ENCODE measurements at places on chromosomes 1 and 21.

- no peak for DNase-seq
Observed at GRCh38 chr1:211630236-211631081, 45.0 kb downstream of the NEK2 start.

GRCh38 chr1:20229171-20229570 is 42.9 kb upstream of the PLA2G2C start:
- DNase-seq, result no peak

GRCh38 chr1:205396967-205397616 is 24.8 kb downstream of the LEMD1 start:
- DNase-seq, result peak; percentile 25

- no peak for DNase-seq
Observed at GRCh38 chr21:34897828-34898227, 151.3 kb downstream of the RUNX1 start.

DNA sequence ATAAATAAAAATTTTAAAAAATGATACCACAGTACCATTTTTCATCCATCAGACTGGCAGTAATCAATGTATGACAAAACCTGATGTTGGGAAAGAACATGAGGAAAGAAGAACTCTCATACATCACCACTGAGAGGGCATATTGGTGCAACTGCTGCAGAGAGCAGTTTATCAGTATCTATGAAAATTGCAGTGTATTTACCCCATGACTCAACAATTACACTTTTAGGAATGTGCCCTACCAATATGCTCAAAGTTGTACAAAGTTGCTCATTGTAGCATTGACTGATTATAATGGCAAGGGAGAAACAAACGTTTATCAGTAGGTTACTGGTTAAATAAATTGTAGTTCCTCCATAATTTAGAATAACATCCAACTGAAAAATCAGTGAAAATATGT is 36.7 kb downstream of the CATSPERE start:
- no peak for DNase-seq

- no peak for DNase-seq
Observed at GRCh38 chr1:160048335-160048734, 16.5 kb upstream of the PIGM start.

GRCh38 chr1:214328770-214329469 is 48.0 kb downstream of the SMYD2 start:
- peak; percentile 82 for DNase-seq

DNA sequence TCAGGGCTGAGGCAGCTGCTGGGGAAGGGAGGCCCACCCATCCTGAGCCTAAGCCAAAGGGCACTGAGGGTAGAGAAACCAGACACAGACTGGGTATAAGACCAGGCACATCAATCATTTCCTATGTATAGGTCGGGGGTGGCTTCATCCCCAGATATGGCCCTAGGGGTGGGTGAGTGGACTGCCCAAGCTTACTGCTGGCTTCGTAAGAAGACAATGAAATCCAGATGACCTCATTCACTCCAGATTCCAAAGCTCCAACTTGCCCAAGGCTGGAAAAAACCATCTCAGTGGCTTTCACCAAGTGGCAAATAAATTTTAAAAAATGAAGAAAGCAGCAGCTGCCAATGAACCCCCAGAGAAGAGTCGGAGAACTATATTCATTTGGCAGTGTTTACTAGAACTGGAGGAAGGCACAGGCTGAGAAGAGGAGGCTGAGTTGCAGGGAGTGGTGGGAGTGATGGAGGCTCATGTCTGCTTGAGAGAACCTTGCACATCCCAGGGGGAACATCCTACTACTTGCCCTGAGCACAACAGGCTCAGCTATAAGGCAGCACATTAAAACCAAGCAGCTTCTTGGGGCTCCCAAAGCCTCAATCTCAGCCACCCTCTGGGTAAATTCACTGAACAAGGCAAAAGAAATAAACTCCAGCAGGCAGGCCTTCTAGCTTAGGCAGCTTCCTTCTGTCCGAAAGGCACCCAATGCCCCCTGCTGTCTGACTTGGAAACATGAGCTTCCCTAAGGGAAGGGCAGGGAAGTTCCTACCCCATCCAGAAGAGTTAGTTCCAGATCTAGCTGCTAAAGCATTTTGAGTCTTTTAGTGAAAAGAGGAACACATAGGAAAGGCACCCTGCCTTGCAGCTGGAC is 14.1 kb downstream of the PEA15 start:
- DNase-seq, result no peak

- no peak for DNase-seq
Observed at GRCh38 chr1:202155478-202156021, 4.9 kb downstream of the PTPN7 start.

- DNase-seq, result no peak
Observed at GRCh38 chr1:3270403-3271245, 183.8 kb upstream of the ARHGEF16 start.

GRCh38 chr21:15224346-15225086 is 159.7 kb upstream of the NRIP1 start:
- DNase-seq, result no peak

DNA sequence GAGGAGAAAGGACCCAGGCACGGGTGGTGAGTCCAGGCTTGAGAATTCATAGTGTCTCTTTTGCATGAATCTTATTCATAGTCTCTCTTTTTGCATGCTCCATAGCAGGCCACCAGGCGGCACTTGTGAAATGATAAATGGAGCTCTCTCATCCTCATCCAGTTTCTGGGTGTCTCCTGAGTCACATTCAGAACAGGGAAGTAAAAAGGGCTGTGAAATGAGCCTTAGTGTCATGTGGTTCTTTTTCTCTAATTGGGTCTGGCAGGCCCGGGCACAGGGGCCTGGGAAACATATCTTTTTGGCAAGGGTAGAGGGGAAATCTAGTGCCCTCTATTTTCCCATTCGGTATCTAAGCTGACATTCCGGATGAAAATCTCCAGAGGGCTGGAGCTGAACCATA is 19.1 kb upstream of the NCF2 start:
- DNase-seq, result no peak

GRCh38 chr21:43930074-43930847 is 65.2 kb downstream of the AGPAT3 start:
- DNase-seq, result no peak

All from stimulated activated CD8-positive, alpha-beta memory T cell treated with anti-CD3 and anti-CD28 coated beads, Interleukin-4, amount 100 ng/mL, for 48 hours (primary cell).